ENCODE measurements at places on chromosomes 7 and 10.
A peak's percentile ranks its signal among the peaks of the same experiment; 100 is the strongest.

DNA sequence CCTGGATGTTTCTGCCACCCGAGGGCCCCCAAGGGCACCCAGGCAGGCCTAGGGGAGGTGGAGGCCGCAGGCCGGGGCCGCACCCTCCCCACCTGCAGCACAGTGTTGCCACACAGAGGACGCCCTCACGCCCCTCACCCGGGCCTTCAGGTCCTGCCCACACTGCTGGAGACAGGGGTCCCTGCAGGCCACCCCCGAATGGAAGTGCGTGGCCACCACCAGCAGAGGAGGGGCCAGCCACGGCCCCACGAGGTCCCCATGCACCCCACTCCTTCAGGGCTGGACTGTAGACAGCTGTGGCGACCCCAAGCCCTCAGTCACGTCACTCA, 35.4 kb downstream of the ADAP1 start:
- no peak for DNase-seq

DNA sequence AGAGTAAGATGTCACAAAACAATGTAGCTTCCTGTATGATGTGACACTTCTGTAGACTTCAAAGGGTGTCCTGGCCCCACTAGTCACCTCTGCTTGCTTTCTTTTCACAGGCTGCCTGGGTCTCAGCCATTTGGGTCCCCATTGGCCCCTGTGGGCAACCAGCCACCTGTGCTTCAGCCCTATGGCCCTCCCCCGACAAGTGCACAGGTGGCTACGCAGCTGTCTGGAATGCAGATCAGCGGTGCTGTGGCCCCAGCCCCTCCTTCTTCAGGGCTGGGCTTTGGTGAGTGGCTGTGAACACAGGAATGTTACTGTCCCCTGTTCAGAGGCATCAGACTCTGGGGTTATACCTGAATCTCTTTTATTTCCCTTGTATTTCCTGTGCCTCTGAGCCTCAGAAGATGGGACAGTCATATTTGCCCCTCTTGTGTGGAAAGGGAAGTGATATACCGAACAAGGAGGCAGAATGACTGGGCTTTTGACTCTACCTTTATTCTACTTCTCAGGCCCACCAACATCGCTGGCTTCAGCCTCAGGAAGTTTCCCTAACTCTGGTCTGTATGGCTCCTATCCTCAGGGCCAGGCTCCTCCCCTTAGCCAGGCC, 15.4 kb downstream of the SEC24C start:
- no peak for DNase-seq

DNA sequence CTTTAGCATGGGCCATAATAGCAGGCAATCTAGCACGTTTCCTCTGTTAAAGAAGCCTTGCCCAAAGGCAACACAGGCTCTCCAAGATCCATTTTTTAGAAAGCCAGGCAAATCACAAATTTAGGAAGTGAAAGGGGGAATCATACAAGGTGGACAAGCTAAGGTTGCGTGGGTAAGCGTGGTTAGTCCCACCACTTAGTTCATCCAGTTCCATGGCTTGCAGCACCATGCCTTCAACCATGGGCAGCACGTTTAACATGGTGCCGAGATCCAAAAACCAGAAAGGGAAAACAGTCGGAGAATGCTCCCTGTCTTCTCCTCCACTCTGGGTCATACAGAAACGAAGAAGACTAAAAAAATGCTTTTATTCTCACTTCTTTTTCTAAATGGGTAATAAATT, 234.4 kb upstream of the IMMP2L start:
- no peak for DNase-seq

- no peak for DNase-seq
Measured at GRCh38 chr7:136741941-136742340, 126.5 kb upstream of the CHRM2 start.

DNA sequence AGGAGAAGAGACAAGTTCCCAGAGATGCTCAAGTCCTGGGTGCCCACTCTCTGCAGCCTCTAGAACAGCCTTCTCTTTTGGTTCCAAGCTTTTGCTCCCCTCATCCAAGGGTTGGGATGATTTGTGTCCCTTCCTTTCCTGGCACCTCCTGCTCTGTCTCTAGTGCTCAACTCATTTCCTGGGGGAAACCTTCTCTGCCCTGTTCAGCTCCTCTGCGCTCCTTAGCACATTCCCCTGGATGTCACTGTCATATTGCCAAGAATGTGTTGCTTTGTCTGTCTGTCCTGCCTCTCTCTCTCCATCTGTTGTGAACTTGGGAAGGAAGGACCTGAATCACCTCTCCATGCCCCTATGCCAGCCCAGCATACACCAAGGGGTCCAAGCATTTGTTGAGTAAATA, 5.1 kb upstream of the LBX1 start:
- no peak for DNase-seq

- no peak for DNase-seq
Measured at GRCh38 chr7:149714910-149715471, 58.4 kb downstream of the ZNF467 start.

- DNase-seq, result no peak
Measured at GRCh38 chr7:151082141-151083070, 887 bp downstream of the TMUB1 start.

GRCh38 chr7:72325561-72325960, 86.6 kb downstream of the CALN1 start:
- DNase-seq, result no peak

DNA sequence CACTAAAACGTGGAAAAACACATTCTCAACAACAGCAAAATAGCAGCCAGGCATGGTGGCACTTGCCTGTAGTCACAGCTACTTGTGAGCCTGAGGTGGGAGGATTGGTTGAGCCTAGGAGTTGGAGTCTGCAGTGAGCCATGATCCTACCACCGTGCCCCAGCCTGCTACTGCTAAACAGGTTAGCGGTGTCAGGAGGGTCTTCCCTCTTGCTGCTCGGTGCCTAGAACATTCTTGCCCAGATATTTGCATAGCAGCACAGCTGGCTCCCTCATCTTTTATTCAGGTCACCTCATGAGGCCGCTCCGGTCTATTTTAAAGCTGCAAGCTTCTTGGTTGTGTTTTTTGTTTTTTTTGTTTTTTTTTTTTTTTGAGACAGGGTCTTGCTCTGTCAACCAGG, 2.9 kb upstream of the RABGEF1 start:
- peak; percentile 27 for DNase-seq

DNA sequence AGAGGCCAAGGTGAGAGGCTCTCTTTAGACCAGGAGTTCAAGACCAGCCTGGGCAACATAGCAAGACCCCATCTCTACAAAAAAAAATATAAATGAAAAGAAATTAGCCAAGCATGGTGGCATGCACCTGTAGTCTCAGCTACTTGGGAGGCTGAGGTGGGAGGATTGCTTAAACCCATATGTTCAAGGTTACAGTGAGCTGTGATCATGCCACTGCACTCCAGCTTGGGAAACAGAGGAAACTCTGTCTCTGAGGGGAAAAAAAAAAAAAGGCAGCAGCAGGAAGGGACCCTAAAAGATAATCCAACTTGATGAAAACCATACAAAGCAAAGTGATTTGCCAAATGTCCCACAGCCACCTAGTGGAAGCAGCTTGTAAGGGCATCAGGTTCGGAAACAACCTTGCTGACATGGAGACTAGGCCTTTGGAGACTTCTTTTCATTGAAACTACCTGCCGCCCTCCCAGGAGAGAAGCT, 15.6 kb upstream of the PBLD start:
- no peak for DNase-seq

- no peak for DNase-seq
Measured at GRCh38 chr7:50674896-50675835, 107.5 kb downstream of the GRB10 start.

GRCh38 chr7:54932818-54933543, 85.8 kb upstream of the EGFR start:
- DNase-seq, result peak; percentile 77

GRCh38 chr10:16509996-16510395, 11.7 kb downstream of the C1QL3 start:
- DNase-seq, result no peak

DNA sequence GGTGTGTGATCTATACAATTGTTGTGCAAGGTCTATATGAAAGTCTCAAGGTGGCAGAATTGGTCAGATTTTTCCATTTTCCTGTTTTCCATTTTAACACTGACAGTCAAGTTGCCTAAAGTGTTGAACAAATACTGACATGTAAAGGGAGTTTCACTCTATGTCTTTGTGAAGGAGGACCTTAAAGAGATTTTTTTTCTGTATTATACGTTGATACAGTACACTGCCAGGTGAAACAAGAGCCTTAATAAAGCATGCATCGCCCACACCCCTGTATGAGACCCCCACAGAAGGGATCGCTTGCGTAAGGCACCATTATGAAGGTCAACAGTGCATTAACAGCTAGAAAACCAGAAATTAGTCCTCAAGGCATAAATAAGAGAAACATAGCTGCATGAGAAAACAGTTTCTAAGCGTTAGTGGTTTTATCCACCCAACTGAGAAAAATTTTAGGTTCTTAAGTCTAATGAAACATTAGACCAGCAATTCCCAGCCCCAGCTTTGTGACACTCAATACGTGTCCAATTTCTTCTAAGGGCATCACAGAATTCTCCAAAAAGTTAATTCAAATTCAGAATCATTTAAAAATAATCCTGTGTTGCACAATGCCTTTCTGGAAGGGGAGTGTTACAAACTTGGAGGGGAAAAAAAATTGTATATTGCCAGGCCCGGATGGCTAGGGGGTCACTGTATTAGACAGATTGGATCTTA, 6.9 kb downstream of the KLF6 start:
- DNase-seq, result no peak

- DNase-seq, result no peak
Measured at GRCh38 chr10:98444314-98445006, 2.3 kb downstream of the HPS1 start.

- no peak for DNase-seq
Measured at GRCh38 chr10:90817128-90817889, 40.5 kb downstream of the HTR7 start.

DNA sequence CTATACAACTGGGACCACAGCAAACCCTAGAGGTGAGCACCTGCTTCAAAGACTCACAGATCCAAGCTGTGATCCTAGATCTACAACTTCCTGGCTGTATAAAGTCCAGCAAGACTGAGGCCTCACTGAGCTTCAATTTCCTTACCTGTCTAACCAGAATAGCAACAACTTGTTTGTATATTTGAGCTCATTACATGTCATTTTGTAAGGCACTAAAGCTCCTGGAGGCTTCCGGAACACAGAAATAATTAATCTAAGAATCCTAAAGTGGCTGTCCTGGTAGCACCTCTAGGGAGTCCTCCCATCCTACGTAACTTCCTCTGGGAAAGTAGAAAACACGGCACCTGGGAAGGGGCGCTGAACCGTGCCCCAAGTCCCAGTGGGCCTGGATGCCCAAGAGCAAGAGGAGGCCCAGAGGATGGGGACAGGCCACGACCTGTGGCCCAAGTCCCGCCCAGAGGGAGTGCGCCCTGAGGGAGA, 39.4 kb downstream of the HK1 start:
- no peak for DNase-seq

GRCh38 chr10:32957341-32958084, 517 bp downstream of the ITGB1 start:
- peak; percentile 75 for DNase-seq

Data from type B pancreatic cell (in vitro differentiated cells).